ENCODE measurements at places on chromosomes 5 and 9.
A peak's percentile ranks its signal among the peaks of the same experiment; 100 is the strongest.

GRCh38 chr5:79990205-79990597 is 861 bp downstream of the MTX3 start:
- DNase-seq, result no peak

GRCh38 chr9:130232899-130233586 is 32.5 kb upstream of the HMCN2 start:
- no peak for DNase-seq

GRCh38 chr5:170095646-170096045 is 10.1 kb upstream of the FOXI1 start:
- no peak for DNase-seq

DNA sequence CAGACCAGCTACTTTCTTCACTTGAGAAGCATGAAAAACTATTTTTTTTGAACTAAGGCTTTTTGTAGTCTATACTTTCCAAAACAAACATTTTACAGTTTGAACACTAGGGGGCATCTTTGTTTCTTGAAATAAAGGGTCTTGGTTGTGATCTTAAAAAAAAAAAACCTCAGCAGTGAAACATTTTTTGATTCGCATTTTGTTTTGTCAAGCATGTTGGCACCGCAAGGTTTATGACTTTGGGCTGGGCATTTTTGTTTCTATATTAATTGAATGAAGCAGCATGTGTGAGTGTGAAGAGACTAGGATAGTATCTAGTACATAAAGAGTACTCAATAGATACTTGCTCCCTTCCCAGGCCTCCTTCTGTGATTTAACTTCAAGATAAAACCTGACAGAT is 31.6 kb upstream of the ACOT12 start:
- DNase-seq, result peak; percentile 55

GRCh38 chr9:136582977-136583735 is 37.3 kb upstream of the NOTCH1 start:
- DNase-seq, result no peak

- no peak for DNase-seq
Measured at GRCh38 chr9:98977813-98978212, 34.1 kb downstream of the COL15A1 start.

DNA sequence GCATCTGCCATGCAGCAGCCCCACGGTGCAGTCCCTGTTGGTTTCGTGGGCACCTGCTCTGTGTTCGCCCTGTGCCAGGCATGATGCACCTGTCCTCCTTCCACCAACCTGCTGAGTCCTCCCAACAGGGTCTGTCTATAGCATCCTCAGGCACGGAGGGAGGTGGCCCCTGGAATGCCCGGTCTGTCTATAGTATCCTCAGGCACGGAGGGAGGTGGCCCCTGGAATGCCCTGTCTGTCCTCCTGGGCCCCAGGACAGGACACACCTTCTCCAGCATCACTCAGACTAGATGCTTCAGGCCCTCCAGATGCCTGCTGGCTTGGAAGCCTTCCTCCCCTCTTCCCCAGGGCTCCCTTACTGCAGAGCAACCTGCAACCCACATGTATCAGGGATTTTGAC is 9.9 kb upstream of the PHYHD1 start:
- no peak for DNase-seq

DNA sequence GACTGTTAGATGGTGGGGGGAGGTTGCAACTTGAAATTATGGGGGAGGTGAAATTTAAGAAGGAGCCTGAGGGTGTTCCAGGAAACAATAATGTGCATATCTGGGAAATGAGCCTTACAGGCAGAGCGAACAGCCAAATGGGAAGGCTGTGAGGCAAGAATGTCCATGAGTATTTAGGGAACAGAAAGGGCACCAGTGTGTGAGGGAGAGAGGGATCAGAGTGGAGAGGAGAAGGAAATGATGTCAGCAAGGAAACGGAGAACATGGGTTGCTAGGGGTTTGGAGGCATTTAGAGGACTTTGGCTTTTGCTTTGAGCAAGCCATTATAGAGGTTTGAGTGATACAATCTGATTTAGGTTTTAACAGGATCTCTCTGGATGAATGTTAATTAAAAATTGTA is 285.4 kb downstream of the TLE4 start:
- DNase-seq, result no peak

DNA sequence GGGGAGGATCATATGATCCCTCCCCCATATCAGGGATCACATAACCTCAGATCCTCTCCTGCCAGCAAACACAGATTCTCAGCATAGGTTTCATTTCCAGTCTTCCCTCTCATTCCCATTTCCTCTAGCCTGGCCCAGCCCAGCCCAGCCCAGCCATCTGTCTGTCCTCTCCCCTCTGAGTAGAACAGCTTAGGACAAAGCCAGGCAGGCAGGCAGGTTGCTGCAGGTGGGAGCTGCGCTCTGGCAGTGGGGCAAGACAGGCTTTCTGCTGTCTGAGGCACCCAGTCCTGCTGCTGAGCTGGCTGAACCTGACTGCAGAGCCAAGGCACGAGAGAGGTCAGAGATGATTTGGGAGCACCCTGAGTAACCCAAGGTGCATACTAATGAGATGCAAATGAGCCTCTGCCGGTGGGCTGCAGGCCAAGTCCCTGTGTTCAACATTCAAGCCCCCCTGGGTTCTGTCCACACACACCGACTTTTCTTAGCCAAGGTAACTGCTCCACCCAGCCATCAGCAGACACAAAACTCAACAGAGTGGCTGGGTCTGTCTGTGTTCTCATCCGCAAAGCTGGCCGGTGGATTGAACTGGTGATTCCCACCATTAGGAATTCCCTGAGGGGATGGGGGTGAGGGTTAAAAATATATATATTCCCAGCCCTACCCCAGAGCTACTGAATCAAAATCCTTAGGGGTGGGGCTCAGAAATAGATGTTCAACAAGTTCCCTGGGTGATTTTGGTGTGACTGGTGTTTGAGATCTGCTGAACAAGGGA is 9.1 kb downstream of the FAT2 start:
- no peak for DNase-seq

GRCh38 chr5:128241051-128241695 is 157.6 kb downstream of the SLC12A2 start:
- no peak for DNase-seq

DNA sequence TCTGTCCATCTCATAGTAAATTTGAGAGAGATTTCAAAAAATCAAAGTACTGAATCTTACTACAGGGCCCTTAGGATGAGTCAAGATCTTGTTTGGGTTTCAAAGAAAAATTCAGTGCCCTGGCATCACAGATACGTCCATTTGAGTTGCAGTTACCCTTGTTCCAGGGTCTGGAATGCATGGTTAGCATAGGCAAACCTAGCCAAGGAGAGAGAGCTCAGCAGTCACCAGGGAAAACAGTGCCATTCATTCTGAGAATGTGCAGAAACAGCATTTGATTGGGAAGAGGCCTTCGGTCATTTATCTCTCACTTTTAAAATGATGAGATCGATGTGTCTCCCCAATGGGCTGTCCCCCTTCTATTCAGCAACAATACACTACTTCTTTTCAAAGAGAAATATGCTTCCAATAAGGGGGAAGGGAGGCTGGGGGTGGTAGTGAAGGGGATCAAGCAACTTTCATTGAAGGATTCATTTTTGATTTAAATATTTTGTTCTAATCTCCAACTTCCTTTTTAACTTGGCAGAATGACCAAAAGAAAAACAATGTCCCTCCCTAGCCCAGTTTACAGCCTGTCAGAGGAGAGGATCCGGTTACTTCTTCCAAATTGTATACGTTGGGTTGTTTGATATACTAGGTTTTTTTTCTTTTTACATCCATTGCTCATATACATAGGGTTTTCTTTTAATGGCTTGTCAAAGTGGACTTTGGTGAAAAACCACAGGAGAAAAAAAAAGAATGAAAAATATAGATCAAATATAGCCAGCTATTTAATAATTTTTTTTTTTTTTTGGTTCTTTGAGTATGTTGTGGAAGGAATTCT is 491.1 kb downstream of the CCDC171 start:
- no peak for DNase-seq

DNA sequence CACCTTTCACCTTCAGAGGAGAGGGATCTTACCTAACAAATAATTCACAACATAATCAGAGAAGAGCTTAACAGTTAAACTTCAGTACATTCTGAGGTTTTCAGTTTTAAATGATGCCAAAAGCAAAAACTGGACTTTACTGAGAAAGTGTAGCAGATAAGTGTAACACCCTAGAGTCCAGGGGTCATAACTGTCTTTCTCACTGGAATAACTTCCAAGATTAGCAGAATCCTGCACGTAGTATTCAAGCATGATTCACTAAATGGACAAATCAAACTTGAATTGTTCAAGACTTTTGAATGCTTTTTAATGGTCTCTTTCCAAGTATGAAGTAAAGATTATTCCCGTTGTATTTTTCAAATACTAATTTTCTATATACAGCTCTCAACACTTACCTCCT is 180.1 kb upstream of the NREP start:
- DNase-seq, result no peak

- no peak for DNase-seq
Measured at GRCh38 chr5:119409235-119409815, 43.0 kb upstream of the HSD17B4 start.

DNA sequence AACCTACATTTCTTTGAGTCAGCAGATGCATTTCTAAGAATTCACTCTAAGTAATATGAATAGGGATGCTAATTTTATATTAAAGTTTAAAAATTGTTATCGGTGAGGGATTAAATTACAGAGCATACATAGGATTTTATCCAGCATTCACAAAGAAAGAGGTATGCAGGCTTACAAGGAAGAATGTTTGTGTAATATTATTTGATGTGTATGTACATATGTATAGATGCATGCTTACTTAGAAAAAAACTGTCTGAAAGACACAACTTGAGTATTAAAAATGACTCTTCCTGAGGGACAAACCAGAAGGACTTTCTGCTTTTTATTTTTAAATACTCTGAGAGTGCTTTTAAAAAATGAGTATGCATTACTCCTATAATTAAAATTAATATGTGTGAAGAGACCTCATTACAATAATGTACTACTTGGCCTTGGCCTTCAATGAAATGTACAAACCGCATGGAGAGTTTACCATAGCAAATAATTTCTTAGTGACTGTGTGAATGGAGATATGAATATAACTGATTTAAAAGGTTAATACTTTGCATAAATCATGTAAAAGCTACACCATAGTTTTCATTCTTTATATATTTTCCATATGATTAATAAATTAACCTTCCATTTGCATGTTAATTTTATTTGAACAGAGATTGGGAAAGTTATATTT is 77.0 kb downstream of the GDA start:
- no peak for DNase-seq

Measured in neural progenitor cell (in vitro differentiated cells).